ENCODE measurements at places on chromosomes 4 and X.
A peak's percentile ranks its signal among the peaks of the same experiment; 100 is the strongest.

GRCh38 chr4:174427571-174428140, 94.6 kb downstream of the HPGD start:
- no peak for DNase-seq

GRCh38 chrX:40684092-40684491, 36.7 kb upstream of the CXorf38 start:
- DNase-seq, result no peak

GRCh38 chr4:11739992-11740391, 311.3 kb upstream of the HS3ST1 start:
- no peak for DNase-seq

- DNase-seq, result no peak
Measured at GRCh38 chrX:70007946-70008345, 41.8 kb downstream of the AWAT2 start.

DNA sequence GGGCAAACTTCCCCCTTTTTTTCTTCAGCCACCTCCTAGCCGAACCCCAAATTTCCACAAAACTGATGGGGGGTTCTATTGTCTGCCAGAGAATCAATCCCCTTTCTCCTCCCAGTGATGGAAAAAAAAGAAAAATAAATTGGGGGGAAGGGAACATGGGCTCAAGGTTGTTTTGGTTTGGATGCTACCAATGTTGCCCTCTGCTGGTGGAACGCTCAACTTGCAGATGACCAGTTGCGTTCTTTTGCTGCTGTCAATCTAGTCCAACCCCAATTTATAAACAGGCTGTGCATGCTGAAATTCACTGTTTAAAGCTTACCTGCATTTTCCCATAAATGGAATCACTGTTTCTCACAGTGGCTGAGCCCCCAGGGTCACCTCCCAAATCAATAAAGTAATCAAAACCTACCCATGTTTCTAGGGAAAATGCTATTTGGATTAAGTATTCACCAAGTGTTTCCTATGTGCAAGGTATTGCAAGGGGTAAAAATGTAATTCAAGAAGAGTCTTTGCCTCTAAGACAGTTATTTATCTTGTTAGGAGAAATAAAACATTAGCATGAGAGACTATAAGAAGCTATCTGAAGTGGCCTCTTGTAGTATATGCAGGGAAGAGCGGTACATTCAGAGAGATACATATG, 116.7 kb upstream of the TMEM164 start:
- DNase-seq, result peak; percentile 35

- DNase-seq, result no peak
Measured at GRCh38 chr4:85756938-85757337, 282.0 kb downstream of the ARHGAP24 start.

DNA sequence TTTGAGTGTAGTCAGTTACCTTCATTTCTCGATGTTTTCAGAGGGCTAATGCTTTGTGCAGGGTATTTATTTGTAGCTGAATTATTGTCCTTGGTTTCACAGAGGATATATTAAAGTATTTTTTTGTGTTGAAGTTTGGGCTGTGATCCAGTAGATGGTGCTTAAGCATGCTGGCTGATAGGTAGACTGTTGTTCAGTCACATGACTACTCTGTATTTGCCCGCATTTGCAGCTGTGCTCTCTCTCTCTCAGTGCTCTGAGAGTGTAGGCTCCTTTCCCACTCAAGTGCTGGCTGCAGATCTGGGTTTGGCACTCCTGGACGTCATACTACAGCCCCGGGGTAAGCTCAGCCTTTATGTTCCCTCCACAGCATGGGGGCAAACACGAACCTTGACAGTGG, 21.7 kb downstream of the RAB40AL start:
- DNase-seq, result no peak

GRCh38 chrX:9947131-9947794, 19.9 kb upstream of the CLDN34 start:
- no peak for DNase-seq

DNA sequence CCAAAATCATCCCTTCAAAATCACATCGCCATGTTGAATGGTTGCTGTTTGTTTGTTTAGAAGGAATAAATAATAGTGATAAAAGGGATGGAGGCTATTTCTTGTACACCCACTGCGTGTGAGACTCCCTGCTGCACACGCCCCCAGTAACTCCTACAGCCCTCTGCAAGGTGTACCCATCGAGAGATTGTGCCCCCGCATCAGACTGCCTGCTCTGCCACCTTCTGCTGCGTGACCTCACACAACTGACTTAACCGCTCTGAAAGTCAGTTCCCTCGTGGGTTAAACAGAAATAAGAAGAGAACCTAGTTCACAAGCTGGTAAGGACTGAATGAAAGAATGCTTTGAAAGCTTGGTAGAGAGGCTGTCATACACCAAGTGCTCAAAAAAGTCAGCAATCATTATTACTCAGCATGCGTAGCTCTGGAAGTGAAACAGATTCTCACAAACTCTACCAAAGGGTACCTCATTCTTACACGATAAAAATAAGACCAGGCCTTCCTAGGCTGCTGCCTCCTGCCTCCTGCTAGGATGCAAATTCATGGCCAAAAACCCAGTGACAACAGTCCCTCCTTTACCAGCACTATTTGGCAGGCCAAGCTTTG, 147.1 kb downstream of the CPEB2 start:
- no peak for DNase-seq

DNA sequence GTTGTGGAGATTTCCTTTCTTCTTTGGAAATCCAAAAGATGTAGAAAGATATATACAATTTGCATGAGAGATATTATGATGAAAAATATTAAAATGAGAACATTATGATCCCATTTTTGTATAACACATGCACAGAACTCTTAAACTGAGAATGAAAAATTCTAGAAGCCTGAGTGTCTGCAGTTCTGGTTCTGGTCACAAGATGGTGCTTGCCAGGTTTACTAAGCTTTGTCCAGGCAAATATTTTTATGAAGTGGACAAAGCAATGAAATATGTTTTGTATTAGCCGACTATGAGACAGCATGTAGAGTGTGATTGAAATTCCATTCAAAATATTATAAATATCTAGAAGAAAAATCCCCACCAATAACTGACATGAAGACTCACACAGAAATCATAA, 2.2 kb downstream of the PWWP3B start:
- DNase-seq, result no peak

GRCh38 chrX:136272325-136272724, 21.1 kb upstream of the MAP7D3 start:
- DNase-seq, result no peak

GRCh38 chrX:1545776-1546408, 8.9 kb upstream of the P2RY8 start:
- no peak for DNase-seq

- DNase-seq, result no peak
Measured at GRCh38 chr4:173666-174314, 49.5 kb downstream of the ZNF718 start.

Data from activated CD4-positive, alpha-beta memory T cell treated with anti-CD3 and anti-CD28 coated beads, Interleukin-2, amount 10 ng/mL, durations not matched to agents 7 days and 5 days (primary cell).